ENCODE measurements at places on chromosomes 3 and 15.
A peak's percentile ranks its signal among the peaks of the same experiment; 100 is the strongest.

DNA sequence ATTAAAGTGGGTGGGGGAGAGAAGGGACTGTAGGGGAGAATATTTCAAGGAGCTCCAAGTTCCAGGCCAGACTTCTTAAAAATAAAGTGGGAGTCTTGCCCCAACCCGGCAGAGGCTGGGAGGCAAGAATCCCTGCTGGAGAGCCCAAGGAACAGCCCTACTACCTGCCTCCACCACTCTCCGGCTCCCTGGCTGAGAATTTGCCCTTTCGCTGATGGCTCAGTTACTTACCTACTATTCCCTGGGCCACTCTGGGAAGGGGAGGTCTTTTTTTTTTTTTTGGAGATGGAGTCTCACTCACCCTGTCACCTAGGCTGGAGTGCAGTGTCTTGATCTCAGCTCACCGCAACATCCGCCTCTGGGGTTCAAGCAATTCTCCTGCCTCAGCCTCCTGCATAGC, 15.5 kb downstream of the MYL3 start:
- no peak for DNase-seq

- DNase-seq, result peak; percentile 56
Measured at GRCh38 chr3:187318819-187319616, 27.5 kb upstream of the MASP1 start.

DNA sequence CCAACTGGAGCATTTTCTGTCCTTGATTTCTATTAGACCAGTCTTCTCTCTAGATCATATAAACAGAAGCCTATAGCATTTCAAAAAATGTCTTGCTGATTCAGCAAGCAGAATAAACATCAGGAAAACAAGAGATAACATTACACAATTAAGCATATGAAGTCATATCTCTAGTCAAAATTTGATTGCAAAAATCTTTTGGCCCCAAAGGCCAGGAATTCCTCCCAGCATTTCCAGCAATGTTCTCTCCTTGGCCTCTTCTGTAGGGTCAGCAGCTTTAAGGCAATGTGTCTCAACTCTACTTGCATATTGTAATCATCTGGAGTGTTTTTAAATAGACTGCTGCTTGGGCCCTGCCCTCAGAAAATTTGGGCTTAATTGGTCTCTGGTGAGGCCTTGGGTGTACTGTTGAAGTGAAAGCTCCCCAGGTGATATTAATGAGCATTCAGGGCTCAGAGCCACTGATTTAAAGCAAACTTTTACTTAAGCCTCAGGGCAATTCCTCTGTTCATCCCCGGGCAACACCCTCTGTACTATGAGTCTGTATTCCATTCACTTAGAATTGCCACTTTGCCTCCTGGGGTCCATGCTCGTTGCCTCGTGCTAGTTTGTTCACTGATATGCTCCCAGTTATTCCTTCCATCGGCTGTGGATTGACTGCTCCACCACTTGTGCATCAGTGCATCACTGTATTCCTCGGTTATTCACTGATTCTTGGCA, 1072.6 kb downstream of the ROBO2 start:
- no peak for DNase-seq

DNA sequence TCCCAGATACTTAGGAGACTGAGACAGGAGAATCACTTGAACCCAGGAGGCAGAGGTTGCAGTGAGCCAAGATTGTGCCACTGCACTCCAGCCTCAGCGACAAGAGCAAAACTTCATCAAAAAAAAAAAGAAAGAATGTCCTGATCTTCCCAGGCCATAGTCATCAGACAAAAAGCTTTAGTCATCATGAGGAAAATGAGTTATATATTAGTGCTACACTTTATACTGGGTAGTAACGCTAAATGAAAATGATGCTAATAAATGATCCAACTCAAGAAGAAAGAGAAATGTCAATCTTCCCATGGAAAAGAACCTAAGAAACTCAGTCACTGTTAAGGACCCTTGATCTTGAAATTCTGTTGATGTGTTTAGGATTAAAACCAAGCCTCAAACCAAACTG, 26.3 kb upstream of the TRIM59 start:
- DNase-seq, result no peak

- no peak for DNase-seq
Measured at GRCh38 chr3:30749230-30749629, 142.8 kb downstream of the TGFBR2 start.

GRCh38 chr15:29078541-29078940, 191.1 kb downstream of the NSMCE3 start:
- no peak for DNase-seq

- DNase-seq, result no peak
Measured at GRCh38 chr3:110381992-110382391, 689.6 kb upstream of the NECTIN3 start.

GRCh38 chr3:22210693-22211092, 459.7 kb upstream of the ZNF385D start:
- no peak for DNase-seq

DNA sequence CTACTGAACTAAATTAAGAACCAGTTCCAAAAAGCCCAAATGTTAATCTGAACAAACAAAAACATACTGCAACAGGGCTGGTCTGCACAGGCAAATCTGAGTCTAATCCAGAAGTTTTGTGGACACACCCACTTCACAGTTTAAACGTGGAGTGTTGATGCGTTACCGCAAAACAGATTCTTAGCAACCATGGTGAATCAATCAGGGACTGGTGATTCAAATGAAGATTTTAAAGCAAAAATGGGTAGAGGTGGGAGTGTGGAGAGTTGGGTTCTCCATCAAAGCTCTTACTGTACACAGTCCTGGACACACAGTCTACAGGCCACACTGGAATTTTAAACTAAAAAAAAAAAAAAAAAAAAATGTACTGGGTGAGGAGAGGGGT, 5.2 kb downstream of the ANXA2 start:
- no peak for DNase-seq

GRCh38 chr15:99108993-99109392, 4.1 kb downstream of the SYNM start:
- no peak for DNase-seq

- no peak for DNase-seq
Measured at GRCh38 chr15:100859970-100860828, 19.4 kb upstream of the ALDH1A3 start.

GRCh38 chr3:43892526-43892925, 201.8 kb downstream of the ABHD5 start:
- no peak for DNase-seq

Data from midbrain (tissue), 1 donor.